ENCODE measurements at places on chromosomes 16 and 17. TPM values are rescaled to one million over a fixed set of nuclear protein-coding genes. Genes with fewer than 3 reads are reported as not detected.
A peak's percentile ranks its signal among the peaks of the same experiment; 100 is the strongest.

DNA sequence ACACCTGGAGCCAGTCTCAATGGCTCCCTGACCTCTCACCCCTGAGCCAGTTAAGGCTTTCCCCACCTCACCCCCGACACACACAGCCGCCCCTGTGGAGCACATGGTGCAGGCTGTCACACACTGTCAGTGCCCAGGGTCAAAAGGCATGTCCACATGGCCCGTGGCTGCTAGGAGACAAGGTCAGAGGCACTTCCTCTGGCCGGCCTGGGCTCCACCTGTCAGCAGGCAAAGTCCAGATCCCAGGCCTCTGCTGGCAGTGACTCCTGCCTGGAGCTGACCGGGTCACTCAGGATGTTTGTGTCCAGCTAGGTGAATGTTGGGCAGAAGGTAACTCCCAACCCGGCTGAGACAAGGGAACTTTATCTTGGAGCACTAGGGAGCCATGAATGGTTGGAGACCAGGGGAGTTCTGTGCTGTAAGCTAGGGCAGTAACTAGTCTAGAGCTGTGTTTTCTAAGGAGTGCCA is 6.0 kb downstream of the SREBF1 start:
- H3K4me3 ChIP-seq = no peak overlapping the region
- H3K27me3 ChIP-seq = no peaks in the 10 kb centered on the region
- DNase-seq = peak; percentile 73
- H3K36me3 ChIP-seq = no peaks in the 10 kb centered on the region
- peaks cover 49% of the 10 kb centered on the region for H3K4me1 ChIP-seq

DNA sequence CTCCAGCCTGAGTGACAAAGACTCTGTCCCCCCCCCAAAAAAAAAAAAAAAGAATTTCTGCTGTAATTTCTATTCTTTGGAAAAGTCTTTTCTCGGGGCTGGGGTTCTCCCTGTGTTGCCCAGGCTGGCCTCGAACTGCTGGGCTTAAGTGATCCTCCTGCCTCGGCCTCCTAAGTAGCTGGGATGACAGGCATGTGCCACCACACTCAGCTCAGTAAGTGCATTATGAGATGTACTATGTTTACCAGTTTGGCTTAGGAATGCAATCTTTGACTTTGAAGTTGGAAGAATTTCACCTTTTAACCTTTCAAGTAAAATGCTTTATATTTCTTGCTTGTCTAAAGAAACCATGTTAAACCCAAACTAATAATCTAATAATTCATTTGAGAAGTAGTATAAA is 28.0 kb upstream of the ADCY7 start:
- no peak overlapping the region for H3K4me3 ChIP-seq
- H3K27me3 ChIP-seq = no peaks in the 10 kb centered on the region
- DNase-seq = no peak
- no peak overlapping the region for H3K27ac ChIP-seq
- no peaks in the 10 kb centered on the region for H3K36me3 ChIP-seq

DNA sequence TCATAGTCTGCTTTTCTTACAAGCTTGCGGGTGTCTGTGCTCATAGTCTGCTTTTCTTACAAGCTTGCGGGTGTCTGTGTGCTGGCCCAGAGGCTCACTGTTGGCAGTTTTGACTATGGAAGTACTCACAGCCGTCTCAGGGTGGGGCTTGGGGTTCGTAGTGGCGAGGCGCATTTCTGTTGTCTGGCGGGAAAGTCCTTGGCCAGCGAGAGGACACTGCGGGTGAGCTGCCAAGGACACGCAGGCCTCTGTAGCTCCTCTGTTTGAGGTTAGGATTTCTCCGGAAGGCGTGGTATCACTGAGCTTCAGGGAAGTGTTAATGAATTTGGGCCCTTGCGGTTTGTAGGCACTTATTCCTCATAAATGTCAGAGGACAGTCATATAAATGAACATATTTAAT is 13.5 kb downstream of the TBCD start:
- no peak overlapping the region for H3K27ac ChIP-seq
- no peaks in the 10 kb centered on the region for H3K36me3 ChIP-seq

- no peak overlapping the region for H3K4me3 ChIP-seq
- H3K4me1 ChIP-seq = peaks cover 8% of the 10 kb centered on the region
- H3K36me3 ChIP-seq = no peaks in the 10 kb centered on the region
- no peak for DNase-seq
- no peaks in the 10 kb centered on the region for H3K27me3 ChIP-seq
Measured at GRCh38 chr16:65308506-65308905, 186.6 kb upstream of the CDH11 start.

GRCh38 chr17:57665128-57665527 is 80.0 kb downstream of the CCDC182 start:
- H3K4me3 ChIP-seq = no peak overlapping the region
- peaks cover 24% of the 10 kb centered on the region for H3K4me1 ChIP-seq
- H3K27ac ChIP-seq = peak overlapping the region; percentile 13
- no peak for DNase-seq

The SDR42E2 gene
- not detected for total RNA-seq

DNA sequence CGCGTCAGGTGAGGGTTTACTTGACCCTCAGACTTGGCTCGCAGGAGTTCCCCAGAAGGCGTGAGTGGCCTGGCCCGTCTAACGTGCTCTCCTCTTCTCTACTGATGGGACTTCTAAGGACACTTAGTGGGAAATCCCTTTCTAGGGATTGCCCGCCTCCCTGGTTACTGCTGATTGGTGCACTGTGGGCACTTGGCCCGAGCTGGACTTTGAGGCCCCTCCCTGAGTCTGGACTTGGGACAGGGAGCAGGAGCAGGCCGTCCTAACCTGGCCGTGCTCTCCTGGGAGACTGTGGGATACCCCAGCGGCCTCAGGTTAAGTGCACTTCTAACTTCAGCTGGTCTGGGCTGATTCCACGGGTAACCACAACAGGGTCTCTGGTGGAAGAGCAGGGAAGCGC is 14.7 kb downstream of the IFT140 start:
- no peaks in the 10 kb centered on the region for H3K36me3 ChIP-seq
- no peak overlapping the region for H3K4me3 ChIP-seq
- no peak overlapping the region for H3K27ac ChIP-seq

GRCh38 chr16:50338371-50339231 is 30.2 kb downstream of the BRD7 start:
- H3K27me3 ChIP-seq = no peaks in the 10 kb centered on the region
- H3K36me3 ChIP-seq = no peaks in the 10 kb centered on the region
- H3K4me1 ChIP-seq = peaks cover 6% of the 10 kb centered on the region

The LGALS9B gene
- not detected for total RNA-seq

DNA sequence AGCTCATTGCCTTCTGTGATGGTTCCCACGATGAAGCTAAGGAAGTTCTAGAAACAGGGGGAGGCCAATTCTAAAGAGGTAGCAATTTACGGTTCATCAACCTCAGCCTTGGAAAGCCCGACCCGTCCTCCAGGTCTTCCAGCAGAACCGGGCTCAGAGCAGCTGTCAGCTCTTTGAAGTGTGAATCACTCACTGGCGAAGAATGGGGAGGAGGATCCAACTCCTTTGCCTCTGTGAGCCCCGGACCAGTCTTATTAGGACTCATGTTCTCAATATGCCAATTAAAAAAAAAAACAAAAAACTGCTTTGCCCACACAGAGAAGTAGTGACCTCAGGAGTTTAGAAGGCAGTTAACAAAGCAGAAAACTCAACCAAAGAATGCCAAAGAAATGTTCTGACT is 31.4 kb downstream of the STX8 start:
- no peak for DNase-seq
- no peak overlapping the region for H3K27ac ChIP-seq
- no peaks in the 10 kb centered on the region for H3K27me3 ChIP-seq
- H3K4me1 ChIP-seq = no peaks in the 10 kb centered on the region
- no peak overlapping the region for H3K4me3 ChIP-seq

DNA sequence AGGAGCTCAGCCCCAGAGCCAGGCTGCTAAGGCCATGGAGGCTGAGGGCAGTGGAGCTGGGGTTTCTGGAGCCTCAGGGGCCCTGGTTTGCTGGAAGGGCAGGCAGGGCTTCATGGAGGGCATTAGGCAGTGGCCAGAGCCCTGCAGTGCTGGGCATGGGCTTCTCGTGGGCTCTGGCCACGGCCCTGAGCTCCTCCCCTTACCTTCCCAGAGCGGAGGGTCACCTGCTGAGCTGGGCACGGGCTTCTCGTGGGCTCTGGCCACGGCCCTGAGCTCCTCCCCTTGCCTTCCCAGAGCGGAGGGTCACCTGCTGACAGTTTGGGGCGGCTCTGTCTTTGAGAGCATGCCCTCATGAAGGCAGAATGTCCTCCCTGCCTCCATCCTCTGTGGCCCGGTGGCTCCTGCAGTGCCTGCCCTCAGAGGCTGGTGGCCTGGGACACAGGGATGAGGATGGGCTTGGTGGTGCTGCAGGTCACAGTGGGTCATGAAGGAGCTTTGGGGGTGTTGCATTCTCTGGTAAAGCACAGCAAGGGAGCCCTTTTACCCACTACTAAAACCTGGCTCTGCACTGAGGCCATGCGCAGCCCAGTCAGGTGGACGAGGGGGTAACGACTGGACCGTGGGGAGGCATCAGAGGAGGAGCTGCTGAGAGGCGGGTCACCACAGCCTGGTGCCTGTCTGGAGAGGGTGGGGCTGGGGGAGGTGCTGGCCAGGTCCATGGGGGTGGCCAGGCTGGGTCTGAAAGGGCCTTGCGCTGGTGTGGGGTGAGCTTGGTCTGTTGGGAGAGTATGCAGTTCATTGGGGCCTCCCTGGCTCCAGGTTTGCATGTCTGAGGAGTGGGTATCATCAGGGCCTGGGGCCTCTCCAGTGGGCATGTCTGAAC is 2.9 kb upstream of the RNPS1 start:
- no peak for DNase-seq
- H3K27ac ChIP-seq = no peak overlapping the region
- H3K4me3 ChIP-seq = no peak overlapping the region
- no peaks in the 10 kb centered on the region for H3K27me3 ChIP-seq

The MAF gene
- 85.0 TPM for total RNA-seq

GRCh38 chr17:71251951-71252350 is 868.9 kb upstream of the SOX9 start:
- no peaks in the 10 kb centered on the region for H3K27me3 ChIP-seq
- no peaks in the 10 kb centered on the region for H3K4me1 ChIP-seq
- DNase-seq = no peak
- H3K4me3 ChIP-seq = no peak overlapping the region
- no peak overlapping the region for H3K27ac ChIP-seq

DNA sequence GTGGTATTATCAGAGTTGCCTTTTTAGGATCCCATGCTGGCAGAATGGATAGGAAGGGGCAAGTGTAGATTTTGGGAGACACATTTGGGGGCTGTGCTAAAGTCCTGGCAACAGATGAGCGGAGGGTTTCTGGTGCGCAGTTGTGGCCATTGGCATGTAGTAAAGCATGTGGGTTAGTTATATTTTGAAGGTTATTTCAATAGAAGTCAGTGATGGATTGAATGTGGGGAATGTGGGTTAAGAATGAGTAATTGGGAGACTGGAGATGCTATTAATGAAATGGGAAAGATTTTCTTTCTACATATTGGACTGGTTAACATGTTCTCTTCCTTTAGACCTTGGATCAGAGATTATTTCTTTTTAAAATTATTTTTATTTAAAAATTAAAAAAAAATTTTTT is 10.0 kb downstream of the DUS2 start:
- no peaks in the 10 kb centered on the region for H3K27me3 ChIP-seq
- H3K27ac ChIP-seq = no peak overlapping the region
- no peaks in the 10 kb centered on the region for H3K4me1 ChIP-seq
- no peak overlapping the region for H3K4me3 ChIP-seq
- DNase-seq = no peak
- no peaks in the 10 kb centered on the region for H3K36me3 ChIP-seq

All from hepatocyte (in vitro differentiated cells).